Effector memory CD8-positive, alpha-beta T cell (primary cell): ENCODE measurements at places on chromosomes 7 and 10.

DNA sequence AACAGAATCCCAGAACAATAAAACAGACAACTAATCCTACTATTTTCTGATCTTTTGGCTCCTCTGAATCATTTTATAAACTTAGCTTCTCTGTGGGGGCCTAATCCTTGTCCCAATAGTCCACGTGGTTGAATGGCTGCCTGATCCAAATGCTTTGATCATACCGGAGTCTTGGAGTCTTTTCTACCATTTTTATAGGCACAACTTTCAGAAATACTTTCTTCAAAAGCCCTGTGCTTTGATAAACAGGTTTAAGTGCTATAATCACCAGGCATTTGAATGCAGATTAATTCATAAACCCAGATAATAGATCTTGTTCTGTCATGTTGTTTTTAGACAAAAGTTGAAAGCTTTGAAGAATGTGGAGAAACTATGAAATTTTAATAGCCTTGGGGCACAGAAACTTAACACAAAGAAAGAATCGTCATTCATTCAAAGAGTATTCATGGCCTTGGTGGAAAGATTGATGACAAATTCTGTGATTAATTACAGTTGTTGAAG, 163.7 kb downstream of the AHR start:
- H3K36me3 ChIP-seq = no peaks in the 10 kb centered on the region
- no peaks in the 10 kb centered on the region for H3K27me3 ChIP-seq
- no peak overlapping the region for H3K4me3 ChIP-seq
- peaks cover 2% of the 10 kb centered on the region for H3K4me1 ChIP-seq
- H3K27ac ChIP-seq = no peak overlapping the region
- DNase-seq = no peak

GRCh38 chr10:70981171-70981836, 92.9 kb upstream of the PCBD1 start:
- peaks cover 2% of the 10 kb centered on the region for H3K36me3 ChIP-seq
- peaks cover 35% of the 10 kb centered on the region for H3K4me1 ChIP-seq
- peaks cover 16% of the 10 kb centered on the region for H3K27me3 ChIP-seq
- H3K27ac ChIP-seq = peak overlapping the region; percentile 96
- H3K4me3 ChIP-seq = peak overlapping the region; percentile 37

DNA sequence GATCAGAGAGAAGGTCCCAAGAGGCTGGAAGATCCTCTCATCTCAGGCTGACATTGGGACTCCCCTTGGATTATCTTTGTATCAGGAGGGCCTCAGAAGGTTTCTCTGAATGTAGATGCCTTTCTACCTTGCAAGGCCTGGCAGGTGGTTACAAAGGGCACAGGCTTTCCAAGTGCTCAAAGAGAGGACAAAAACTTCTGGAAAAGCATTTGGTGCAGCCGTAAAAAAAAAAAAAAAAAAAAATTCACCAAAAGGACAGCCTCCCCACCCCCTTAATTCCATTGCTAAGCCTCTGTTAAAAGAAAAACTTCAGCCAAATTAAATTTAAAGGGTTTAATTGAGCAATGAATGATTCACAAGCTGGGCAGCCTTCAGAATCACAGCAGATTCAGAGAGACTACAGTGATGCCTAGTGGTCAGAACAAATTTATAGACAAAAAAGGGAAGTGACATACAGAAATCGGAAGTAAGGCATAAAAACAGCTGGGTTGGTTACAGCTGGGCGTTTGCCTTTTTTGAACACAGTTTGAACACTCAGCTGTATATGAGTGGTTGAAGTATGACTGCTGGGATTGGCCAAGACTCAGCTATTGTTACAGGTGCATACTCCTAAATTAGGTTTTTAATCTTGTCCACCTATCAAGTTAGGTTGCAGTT, 42.5 kb upstream of the LRGUK start:
- no peaks in the 10 kb centered on the region for H3K4me1 ChIP-seq
- H3K36me3 ChIP-seq = no peaks in the 10 kb centered on the region
- H3K4me3 ChIP-seq = no peak overlapping the region

GRCh38 chr7:37441386-37441760, 7.3 kb downstream of the ELMO1 start:
- H3K27ac ChIP-seq = peak overlapping the region; percentile 87
- H3K4me3 ChIP-seq = peak overlapping the region; percentile 44
- DNase-seq = no peak
- H3K36me3 ChIP-seq = peaks cover 9% of the 10 kb centered on the region
- no peaks in the 10 kb centered on the region for H3K27me3 ChIP-seq

GRCh38 chr7:6274743-6275142, 2.3 kb upstream of the CYTH3 start:
- no peak overlapping the region for H3K4me3 ChIP-seq
- no peak overlapping the region for H3K27ac ChIP-seq

- H3K4me3 ChIP-seq = no peak overlapping the region
- no peaks in the 10 kb centered on the region for H3K4me1 ChIP-seq
- H3K27me3 ChIP-seq = peaks cover 11% of the 10 kb centered on the region
- DNase-seq = no peak
These were observed 70.4 kb upstream of the APBB1IP start for GRCh38 chr10:26367771-26368170.

- DNase-seq = no peak
- H3K27ac ChIP-seq = peak overlapping the region; percentile 42
- peaks cover 66% of the 10 kb centered on the region for H3K4me1 ChIP-seq
These were observed 76.9 kb downstream of the PRKCQ start for GRCh38 chr10:6503171-6503570.

GRCh38 chr10:48232717-48233447, 41.6 kb downstream of the FRMPD2 start:
- H3K4me3 ChIP-seq = no peak overlapping the region
- no peak overlapping the region for H3K27ac ChIP-seq
- peaks cover 7% of the 10 kb centered on the region for H3K36me3 ChIP-seq

- DNase-seq = no peak
- H3K36me3 ChIP-seq = peaks cover 12% of the 10 kb centered on the region
- no peak overlapping the region for H3K4me3 ChIP-seq
These were observed 4.7 kb upstream of the KLHDC10 start for GRCh38 chr7:130065500-130066152.

DNA sequence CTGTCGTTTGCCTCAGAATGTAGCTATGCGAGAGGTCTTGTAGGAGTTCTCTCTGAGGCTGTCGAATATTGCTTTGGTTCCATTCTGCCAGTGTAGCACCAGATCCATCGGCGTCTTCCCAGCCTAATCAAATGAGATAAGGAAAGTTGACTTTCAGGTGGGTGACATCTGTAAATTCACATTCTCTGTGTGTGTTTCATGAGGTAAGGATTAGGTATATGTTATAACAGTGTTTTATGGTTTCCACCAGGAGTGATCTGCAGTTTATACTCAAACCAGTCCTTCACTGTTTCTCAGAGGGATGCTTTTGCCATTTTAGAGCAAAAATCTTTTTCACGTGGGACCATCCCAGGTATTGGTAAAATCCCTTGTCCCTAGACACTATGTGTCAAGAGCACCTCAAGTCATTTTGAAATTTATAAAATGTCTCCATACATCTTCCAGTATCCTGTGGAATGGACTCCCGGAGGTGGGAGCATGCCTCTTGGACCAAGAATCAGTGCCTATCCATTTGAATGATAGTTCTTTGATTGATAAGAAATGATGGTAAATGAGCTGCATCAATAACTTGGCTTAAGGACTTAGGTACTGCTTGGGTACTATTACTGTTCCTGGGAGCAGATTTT, 7.9 kb downstream of the ANKRD1 start:
- no peak overlapping the region for H3K4me3 ChIP-seq
- no peaks in the 10 kb centered on the region for H3K36me3 ChIP-seq

- DNase-seq = no peak
- peak overlapping the region; percentile 95 for H3K27ac ChIP-seq
- peaks cover 41% of the 10 kb centered on the region for H3K4me1 ChIP-seq
- H3K36me3 ChIP-seq = peaks cover 32% of the 10 kb centered on the region
- no peaks in the 10 kb centered on the region for H3K27me3 ChIP-seq
These were observed 1.0 kb downstream of the PSMC2 start for GRCh38 chr7:103348452-103348851.

DNA sequence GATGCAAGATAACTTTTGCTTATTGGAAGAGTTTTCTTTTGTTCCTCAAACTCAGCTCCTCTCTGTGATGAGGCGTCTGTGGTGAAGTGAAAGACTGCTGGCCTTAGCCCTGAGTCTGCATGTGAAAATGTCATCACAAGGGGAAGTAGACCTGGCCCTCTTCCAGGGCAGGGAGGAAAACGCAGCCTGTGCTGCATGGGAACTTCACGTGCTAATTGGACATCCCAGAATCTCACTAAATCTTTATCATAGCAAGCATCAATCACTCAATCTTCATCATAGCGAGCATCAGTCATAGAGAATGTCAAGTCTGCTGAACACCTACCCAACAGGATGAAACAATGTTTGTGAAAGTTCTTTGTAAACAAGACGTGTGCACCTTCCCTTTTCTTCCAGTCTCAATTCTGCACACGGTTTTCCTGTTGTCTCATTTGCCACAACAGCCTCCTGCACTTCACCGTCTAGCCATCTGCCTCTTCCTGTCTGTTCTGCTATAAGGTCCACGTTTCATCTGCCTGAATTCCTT, 314.6 kb downstream of the FRMD4A start:
- H3K27ac ChIP-seq = no peak overlapping the region
- DNase-seq = no peak
- no peaks in the 10 kb centered on the region for H3K36me3 ChIP-seq
- no peak overlapping the region for H3K4me3 ChIP-seq
- H3K27me3 ChIP-seq = peaks cover 13% of the 10 kb centered on the region

GRCh38 chr7:139811066-139811465, 18.0 kb upstream of the TBXAS1 start:
- DNase-seq = no peak
- no peaks in the 10 kb centered on the region for H3K36me3 ChIP-seq
- H3K4me1 ChIP-seq = peaks cover 2% of the 10 kb centered on the region
- H3K27me3 ChIP-seq = peaks cover 25% of the 10 kb centered on the region
- H3K27ac ChIP-seq = no peak overlapping the region
- H3K4me3 ChIP-seq = no peak overlapping the region

GRCh38 chr10:102102421-102102820, 17.7 kb downstream of the LDB1 start:
- DNase-seq = no peak
- no peak overlapping the region for H3K27ac ChIP-seq
- H3K4me3 ChIP-seq = no peak overlapping the region
- no peaks in the 10 kb centered on the region for H3K27me3 ChIP-seq
- peaks cover 9% of the 10 kb centered on the region for H3K4me1 ChIP-seq

DNA sequence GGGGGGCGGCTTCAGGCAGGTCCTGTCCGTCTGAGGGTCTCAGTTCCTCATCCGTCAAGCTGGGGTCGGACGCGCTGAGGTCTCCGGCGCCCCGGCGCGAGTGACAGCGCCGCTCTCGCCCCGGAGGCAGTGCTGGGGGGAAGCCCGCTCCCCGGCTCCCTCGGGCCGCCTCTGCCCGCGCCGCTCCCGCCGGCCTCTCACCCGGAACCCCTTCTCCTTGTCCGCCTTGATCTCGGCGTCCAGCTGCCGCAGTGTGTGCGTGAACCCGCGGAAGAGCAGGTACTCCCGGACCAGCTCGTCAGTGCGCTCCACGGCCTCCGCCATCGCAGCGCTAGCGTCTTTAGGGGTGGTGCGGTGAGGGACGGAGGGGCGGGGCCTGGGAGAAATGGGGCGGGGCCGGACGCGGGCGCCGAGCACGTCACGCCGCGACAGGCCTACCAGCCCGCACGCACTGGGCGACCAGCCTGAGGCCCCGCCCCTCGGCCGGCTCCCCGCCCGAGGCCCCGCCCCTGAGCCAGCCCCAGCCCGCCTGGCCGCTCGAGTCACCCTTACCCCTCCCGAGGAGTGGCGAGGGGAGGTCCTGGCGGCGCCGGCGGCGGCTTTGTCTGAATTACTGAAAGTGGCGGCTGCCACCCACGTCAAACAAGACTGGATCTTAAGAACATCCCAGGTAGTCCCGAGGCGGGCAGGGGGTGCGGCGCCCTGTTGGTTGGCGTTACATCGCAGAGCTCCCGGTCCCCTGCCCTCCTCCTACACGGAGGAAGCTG, at the start of gene WDR91:
Gene WDR91 (minus strand): TSS at position 348 of the 767 bp plus-strand sequence. CDS start 24 bp downstream, at position 324.
- peaks cover 19% of the 10 kb centered on the region for H3K4me1 ChIP-seq
- H3K36me3 ChIP-seq = peaks cover 8% of the 10 kb centered on the region
- H3K27me3 ChIP-seq = no peaks in the 10 kb centered on the region
- peak within 1 kb of the TSS; percentile 94 for H3K4me3 ChIP-seq
- peak; percentile 88 for DNase-seq

GRCh38 chr7:105799006-105799405, 77.4 kb downstream of the ATXN7L1 start:
- peaks cover 24% of the 10 kb centered on the region for H3K4me1 ChIP-seq
- no peak overlapping the region for H3K27ac ChIP-seq
- no peaks in the 10 kb centered on the region for H3K27me3 ChIP-seq
- no peak overlapping the region for H3K4me3 ChIP-seq
- H3K36me3 ChIP-seq = peaks cover 3% of the 10 kb centered on the region
- DNase-seq = no peak

GRCh38 chr10:37403776-37404175, 278.4 kb downstream of the ANKRD30A start:
- no peaks in the 10 kb centered on the region for H3K36me3 ChIP-seq
- no peak overlapping the region for H3K27ac ChIP-seq
- H3K4me1 ChIP-seq = no peaks in the 10 kb centered on the region
- no peak for DNase-seq
- H3K27me3 ChIP-seq = no peaks in the 10 kb centered on the region

- H3K27ac ChIP-seq = no peak overlapping the region
- no peak overlapping the region for H3K4me3 ChIP-seq
- no peaks in the 10 kb centered on the region for H3K36me3 ChIP-seq
These were observed 410.7 kb downstream of the ARL4A start for GRCh38 chr7:13098161-13098560.

DNA sequence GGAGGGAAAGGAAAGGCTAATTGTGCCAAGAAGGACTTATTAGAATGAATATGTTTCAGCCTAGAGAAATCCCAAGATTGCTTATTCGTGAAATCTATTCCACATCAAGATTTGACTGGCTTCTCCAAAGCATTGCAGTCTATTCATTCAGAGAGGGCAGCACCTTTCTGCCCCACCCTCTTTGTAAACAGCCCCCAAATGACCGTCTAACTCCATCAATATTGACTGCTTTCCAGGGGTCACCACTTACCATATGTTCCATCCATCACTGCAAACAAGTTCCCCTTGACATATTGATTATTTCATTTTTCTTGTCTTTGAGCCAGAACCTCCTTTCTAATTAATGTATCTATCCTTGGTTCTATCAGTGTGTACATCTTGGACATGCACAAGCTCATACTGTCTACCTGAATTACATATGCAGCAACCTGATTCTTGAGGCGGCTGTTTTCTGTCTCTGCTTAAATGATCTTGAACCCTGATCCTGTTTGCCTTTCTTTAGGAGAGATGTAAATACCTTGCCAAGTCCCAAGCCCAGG, 44.2 kb upstream of the PTER start:
- H3K36me3 ChIP-seq = no peaks in the 10 kb centered on the region
- H3K4me1 ChIP-seq = no peaks in the 10 kb centered on the region
- H3K4me3 ChIP-seq = no peak overlapping the region
- no peak for DNase-seq
- H3K27ac ChIP-seq = no peak overlapping the region
- peaks cover 36% of the 10 kb centered on the region for H3K27me3 ChIP-seq

- H3K27me3 ChIP-seq = no peaks in the 10 kb centered on the region
- peak overlapping the region; percentile 75 for H3K27ac ChIP-seq
- DNase-seq = no peak
- H3K4me1 ChIP-seq = peaks cover 64% of the 10 kb centered on the region
- peaks cover 9% of the 10 kb centered on the region for H3K36me3 ChIP-seq
- H3K4me3 ChIP-seq = no peak overlapping the region
These were observed 22.4 kb downstream of the GBF1 start for GRCh38 chr10:102267748-102268147.
